Tongue (tissue), 3 donors: ENCODE measurements at places on chromosomes 11 and 22.

DNA sequence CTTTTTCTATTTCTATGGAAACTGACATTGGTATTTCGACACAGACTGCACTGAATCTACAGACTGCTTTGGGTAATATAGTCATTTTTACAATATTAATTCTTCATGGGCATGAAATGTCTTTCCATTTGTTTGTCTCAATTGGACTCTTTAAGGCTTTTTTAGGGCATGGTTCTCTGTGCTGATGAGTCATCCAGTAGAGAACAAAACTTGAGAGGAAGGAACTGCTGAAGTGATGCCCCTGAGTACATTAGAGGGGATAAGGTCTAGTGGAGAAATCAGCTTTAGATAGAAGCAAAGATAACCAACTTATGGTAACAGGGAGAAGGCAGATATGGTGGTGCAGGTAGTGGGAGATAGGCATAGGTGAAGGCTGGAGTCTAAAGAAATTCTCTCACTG is 25.1 kb downstream of the TSG101 start:
- no peak for DNase-seq

DNA sequence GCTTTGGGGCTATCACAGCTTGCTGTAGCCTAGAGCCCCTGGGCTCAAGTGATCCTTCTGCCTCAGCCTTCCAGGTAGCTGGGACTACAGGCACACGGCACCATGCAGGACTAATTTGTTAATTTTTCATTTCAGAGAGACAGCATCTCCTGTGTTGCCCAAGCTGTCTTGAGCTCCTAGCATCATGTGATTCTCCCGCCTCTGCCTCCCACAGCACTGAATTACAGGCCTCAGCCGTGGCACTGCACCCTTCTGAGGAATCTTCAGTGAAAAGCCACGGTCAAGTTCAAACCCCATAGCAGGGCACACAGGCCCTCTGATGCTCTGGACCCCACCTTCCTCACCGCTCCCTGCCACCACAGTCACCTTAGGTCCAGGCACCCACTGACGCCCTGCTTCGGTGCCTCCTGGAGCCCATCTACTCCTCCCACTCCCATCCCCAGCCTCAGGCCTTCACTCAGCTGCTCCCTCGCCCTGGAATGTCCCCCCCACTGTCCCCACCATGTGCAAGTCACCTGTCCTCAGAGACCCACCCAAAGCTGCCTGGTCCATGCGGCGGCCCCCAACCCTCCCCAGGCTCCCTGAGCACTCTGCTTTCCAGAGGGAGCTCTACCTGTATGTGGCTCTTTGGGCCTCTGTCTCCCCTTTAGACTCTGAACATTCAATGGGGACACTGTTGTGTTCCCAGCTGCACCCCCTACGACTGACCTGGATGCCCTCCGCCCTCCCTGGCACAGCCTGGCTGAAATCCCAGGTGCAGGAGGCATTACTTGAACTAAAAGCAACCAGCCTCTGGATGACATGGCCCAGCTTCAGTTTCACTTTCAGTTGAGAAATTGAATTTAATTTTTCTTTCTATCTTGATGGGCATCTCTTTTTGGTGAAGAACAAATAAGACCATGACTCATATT is 1.6 kb downstream of the APOL2 start:
- peak; percentile 17 for DNase-seq

GRCh38 chr22:29270475-29271271 is 2.6 kb downstream of the EWSR1 start:
- DNase-seq: no peak

- DNase-seq: no peak
Measured at GRCh38 chr11:8298801-8299786, 35.4 kb upstream of the LMO1 start.

GRCh38 chr11:67356864-67357561 is 3.7 kb upstream of the POLD4 start:
- DNase-seq: peak; percentile 88

GRCh38 chr11:73266646-73267020 is 5.5 kb upstream of the P2RY6 start:
- peak; percentile 79 for DNase-seq

- DNase-seq: no peak
Measured at GRCh38 chr11:41895081-41895480, 435.6 kb upstream of the LRRC4C start.

DNA sequence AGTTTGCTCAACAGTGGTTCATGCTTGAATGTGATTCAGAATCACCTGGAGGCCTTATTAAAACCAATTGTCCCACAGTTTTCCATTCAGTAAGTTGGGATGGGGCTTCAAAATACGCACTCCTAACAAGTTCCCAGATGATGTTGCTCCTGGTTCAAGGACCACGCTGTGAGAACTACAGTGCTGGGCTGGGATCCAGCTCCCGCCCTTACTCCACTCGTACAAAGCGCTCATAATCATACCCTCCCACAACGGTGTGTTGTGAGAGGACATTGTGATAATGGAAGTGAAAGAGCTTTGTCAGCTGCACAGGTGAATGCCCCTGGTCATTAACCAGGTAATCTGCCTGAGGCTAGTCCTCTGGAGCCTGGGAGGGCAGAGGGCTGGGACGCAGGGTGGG is 1.3 kb upstream of the CD82 start:
- peak; percentile 60 for DNase-seq

DNA sequence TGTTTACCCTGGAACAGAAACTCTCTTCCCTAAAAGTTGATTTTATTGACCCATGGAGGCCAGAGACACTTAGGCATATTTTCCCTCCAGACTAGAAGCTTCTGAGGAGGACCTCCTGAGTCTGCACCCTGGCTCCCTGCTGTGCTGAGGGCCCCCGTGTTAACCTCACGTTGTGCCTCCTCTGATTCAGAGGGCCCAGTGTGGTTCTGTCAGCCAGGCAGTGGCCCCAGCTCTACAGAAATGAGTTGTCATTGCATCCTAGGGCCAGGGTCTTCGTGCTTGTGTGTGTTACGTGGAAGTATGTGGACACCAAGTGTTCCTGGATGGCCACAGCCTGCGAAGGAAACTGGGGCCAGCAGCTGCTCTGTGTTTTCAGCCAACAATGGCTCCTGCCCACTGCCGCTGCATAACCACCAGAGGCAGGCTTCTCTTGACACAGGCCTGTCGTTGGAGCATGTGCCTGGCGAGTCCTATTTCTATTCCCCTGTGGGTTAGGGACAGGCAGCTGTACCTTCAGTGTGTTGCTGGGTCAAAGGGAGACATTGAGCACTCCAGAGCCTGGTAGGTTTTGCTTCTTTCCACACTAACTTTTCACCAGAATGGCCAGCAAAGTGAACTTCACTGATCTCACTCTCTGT is 44.5 kb downstream of the MED15 start:
- peak; percentile 90 for DNase-seq

- peak; percentile 92 for DNase-seq
Measured at GRCh38 chr11:35662649-35663407, at the start of gene TRIM44. Gene TRIM44 (plus strand): TSS chr11:35662775. CDS start chr11:35663112, 337 bp downstream.

GRCh38 chr11:7489376-7489775 is 4.1 kb downstream of the OLFML1 start:
- no peak for DNase-seq

DNA sequence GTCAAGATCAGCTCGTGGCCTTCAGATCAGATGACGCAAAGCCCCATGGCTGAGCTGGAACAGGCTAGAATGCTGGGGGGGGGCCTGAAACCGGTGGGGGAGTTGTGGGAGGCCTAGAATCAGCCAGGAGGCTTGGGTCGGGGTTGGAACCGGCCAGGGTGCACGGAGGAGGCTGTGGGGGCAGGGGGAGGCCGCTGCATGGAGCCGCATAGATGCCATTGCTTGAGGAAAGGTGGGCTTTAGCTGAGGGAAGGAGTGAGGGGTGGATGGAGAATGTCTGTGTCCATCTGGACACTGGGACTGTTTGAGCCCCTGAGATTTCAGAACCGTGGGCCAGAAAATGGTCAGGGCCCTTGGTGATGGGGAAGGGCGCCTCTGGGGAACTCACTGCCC is 25.2 kb downstream of the CDPF1 start:
- DNase-seq: no peak

GRCh38 chr11:26326793-26327400 is 5.0 kb upstream of the ANO3 start:
- peak; percentile 24 for DNase-seq

DNA sequence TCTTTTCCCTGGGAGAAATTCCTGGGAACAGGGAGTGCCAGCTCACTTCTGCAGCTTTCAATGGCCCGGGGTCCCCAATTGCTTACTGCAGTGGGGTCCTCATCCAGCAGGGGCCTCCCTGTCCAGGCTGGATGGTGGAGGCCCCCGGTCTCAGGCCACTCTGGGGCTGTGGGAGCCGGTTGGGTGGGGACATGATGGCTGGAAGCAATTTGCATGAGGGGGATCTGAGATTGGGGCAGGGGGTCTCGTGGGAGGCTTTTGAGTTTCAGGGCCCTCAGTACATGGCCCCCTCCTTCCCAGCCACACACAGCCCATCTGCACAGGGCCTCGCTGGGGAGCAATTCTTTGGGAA is 25.2 kb downstream of the MRGPRD start:
- no peak for DNase-seq

GRCh38 chr11:45710561-45710960 is 45.1 kb upstream of the CHST1 start:
- DNase-seq: no peak

DNA sequence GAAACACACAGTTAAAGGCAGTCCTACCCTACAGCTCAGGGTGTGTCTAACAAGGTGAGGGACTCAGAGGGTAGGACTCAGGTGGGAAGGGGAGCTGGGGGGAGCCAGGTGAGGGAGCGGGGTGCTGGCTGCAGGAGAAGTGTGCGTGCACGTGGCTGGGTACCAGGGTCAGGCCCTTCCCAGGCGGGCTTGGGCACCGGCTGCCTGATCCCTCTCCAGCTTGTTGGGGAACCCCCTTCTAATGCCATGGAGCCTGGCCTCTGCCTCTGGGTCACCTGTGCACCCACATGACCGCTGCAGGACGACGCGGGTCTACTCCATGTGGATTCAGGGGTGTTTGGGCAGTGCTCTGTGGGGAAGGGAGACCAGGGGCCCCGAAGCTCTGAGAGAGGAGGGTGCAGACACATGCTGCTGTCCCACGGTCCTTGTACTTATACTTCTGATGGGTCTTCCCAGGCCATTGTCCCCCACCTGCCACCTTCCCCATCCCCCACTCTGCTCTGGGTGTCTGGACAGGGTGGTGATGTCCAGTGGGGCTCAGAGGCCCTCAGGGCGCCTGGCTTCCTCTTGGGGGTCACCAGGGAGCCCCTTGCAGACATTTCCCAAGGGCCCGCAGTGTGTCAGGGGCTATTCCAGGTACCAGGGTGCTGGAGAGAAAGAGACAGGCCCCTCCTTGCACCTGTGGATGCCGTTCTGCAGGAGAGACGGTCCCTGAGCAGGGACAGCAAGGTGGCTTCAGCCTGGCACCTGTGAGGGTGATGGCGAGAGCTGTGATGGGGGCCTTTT is 10.4 kb upstream of the MRGPRD start:
- no peak for DNase-seq

DNA sequence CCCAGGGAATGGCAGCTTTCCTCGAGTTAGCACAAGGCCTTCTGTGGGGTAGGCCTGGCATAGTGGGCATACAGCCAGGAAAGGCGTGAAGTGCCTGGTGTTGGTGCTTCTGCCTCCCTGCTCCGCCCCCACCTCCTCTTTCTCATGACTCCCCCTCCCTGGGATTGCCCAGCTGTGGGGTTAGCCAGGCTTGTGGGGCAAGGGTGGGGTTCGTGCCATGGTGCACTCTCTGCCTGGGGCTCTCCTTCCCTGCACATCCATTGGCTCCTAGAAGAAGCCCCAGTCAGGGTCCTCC is 236.8 kb upstream of the NCAM1 start:
- DNase-seq: peak; percentile 36

DNA sequence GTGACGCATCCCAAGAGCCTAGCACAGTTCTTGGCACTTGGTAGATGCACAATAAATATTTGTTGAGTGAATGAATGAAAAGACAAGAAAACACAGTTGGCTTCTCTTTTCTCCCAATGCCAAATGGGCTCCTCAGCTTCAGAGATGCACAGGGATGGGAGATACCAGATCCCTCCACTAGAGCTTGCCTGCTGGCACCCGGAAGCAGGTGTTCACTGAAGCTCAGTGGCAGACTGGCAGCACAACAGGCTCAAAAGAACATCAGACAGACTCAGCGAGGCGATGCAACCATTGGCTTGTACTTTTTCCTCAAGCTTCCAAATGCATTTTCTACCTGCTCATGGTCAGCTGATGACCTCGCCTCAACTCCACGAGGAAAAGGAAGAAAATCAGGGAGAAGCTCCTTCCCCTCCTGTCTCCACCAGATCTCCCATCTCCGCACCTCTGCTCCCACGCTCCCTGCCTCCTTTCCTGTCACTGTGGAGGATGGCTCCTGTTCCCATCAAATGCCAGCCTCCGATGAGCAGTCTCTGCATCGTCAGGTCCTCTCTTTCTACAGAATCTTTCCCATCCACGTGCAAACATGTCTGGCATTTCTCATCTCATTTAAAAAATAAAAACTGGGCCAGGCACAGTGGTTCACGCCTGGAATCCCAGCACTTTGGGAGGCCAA is 5.8 kb downstream of the RAPSN start:
- no peak for DNase-seq

GRCh38 chr11:64415286-64415685 is 56.3 kb downstream of the RPS6KA4 start:
- DNase-seq: peak; percentile 40

DNA sequence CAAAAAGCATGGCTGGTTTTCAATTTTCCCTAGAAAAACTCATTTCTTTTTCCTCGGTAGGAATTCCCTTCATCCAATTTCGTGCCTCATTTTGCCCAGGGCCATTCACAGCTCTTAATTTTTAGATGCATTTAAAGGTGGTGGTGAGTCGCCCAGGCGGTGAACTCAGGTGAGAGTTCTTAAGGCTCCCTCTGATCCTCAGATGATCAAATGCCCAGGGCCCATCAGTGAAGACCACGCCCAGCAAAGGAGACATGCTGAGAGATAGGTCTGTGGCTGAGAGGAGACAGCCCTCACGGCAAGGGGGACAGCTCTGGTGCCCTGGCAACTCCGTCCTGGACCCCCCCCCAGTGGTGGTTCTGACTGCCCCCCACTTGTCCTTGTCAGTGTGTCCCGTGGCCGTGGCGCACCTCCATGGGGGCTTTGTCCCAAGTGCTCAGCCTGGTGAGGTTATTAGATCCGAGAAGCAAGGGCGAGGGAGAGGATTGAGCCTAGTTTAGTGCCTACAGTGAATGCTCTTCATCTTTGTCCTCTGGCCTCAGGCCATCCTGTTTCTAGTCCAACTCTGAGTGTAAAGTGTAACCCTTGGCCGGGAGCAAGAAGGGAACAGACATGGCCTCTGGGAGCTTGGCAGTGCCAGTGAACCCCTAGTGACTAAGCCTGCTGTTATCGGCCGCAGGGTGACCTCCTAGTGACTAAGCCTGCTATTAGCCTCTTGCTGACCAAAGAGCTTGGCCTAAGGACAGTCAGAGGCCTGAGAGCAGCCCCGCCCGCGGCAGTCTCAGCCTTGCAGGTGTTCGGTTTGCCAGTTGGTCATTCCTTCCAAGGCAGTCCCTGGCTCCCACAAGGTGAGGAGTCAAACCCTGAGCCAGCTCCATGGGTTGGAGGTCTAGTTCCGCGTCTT is 83.5 kb downstream of the CTTN start:
- DNase-seq: no peak

- no peak for DNase-seq
Measured at GRCh38 chr11:120063686-120064340, 74.1 kb downstream of the TRIM29 start.
